ENCODE measurements at places on chromosomes 1 and 21. TPM values are rescaled to one million over a fixed set of nuclear protein-coding genes. Genes with fewer than 3 reads are reported as not detected.

DNA sequence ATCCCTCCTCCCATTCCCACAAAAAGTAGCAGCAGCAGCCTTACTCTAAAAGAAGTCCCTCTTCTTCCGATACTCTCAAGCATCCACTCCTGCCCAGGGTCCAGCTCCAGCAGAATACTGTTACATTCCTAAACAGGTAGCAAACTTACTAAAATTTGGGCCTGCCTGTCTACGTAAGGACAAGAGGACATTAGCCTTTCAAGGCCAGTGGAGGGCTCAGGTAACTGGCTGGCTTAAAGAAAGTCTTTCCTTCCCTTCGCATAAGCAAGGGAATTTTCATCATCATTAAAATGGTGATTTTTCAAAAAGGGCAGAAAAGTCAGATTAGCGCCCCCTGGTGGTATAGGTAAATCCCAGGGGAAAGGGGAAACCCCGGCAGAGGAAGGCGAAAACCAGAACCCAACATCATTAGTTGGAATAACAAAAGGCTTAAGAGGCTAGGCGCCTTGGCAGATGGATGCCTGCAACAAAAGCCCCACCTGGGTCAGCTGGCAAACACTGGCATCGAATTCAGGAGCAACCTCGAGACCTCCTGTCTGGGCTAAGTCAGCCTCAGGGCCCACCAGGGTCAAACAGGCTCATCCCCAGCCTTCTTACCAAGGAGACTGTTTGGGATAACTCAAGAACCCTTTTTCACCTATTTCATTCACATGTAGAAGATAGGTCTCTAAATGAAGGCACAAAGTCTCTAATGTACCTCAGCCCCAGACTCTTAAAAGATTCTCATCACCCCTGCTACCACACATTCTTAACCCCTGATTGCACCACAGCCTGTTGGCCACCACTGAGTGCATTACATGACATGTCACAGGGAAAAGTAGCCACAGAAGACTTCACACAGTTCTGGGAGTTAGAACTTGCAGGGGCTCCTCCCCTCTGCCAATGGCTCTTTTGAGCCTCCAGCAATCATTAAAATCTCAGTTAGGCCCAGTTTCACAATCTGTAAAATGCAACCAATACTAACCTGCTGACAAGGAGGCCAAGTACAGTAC, 36.7 kb downstream of the ERI3 start:
- peak; percentile 31 for DNase-seq

GRCh38 chr1:179043907-179044306, 18.2 kb downstream of the FAM20B start:
- DNase-seq, result no peak

DNA sequence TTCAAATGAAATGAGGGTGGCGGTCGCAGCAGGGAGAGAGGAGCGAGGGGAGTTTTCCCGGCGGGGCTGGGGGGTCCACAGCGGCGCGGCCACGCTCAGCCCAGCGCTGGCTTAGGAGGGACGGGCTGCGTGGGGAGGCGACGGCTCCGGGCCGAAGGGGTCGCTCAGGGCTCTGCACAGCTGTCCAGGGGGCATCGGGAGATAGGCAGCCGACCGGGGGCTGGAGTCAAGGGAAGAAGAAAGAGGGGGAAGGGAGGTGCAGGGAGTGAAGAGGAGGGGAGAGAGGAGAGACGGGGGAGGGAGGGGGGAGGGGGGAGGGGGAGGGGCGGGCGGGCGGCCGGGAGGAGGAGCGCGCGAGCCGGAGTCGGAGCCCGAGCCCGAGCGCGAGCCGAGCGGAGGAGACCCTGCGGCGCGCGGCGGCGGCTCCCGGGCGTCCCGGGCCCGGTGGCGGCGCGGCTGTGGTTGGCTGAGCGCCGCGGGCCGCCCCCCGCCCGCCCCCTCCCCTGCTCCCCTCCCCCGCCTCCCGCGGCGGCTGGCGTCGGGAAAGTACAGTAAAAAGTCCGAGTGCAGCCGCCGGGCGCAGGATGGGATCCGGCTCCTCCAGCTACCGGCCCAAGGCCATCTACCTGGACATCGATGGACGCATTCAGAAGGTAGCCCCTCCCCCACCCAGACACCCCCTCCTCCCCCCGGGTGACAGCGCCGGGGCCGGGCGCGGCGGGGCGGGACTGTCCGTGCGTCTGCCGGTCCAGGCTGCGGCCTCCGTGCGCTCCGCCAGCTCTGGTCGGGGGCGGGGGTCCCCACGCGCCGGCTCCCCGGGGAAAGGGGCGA, at the start of gene PDE9A:
TSS of gene PDE9A (plus strand) at position 391 of the 831 bp plus-strand sequence. CDS start at position 585, 194 bp downstream.
- no peak for DNase-seq

- DNase-seq, result no peak
These were observed 245.3 kb upstream of the RAB4A start for GRCh38 chr1:229025576-229025975.

- no peak for DNase-seq
These were observed 69.0 kb downstream of the DDR2 start for GRCh38 chr1:162701286-162701685.

- DNase-seq, result no peak
These were observed 124.0 kb downstream of the LMO4 start for GRCh38 chr1:87452648-87453047.

DNA sequence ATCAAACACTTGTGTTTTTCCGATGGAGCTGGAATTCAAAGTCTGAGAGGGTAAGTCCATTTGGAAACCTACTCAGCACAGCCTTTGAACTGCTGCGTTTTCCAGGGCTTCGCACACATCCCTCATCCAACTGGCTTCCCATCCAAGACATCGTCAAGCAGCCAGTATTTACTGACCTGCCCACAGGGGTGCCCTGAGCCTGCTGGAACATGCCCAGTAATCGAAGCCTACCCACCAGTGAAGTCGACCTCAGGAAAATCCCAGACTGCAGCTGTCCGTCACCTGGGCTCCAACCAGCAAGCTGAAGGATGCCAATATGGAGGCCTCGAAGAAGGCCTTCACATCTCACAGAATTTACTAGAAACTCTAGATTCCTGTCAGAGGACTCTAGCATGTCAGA, 261.6 kb downstream of the PLPP3 start:
- DNase-seq, result no peak

DNA sequence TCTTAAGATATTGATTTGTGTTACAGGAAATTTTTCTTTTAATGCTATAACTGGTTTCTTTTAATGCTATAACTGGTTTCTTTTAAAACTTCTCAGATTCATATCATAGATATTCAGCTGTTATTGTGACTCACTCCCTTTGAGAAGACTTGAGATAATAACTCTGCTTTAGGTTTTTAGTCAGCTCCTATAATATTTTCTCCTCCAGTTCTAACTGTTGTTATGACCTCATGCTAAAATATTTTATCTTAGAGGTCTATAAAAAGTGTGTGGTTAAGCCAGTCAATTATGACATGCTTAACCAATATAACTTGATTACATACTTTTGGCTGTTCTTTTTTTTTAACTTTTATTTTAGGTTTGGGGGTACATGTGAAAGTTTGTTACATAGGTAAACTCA, 280.2 kb downstream of the PTGER3 start:
- DNase-seq, result no peak

DNA sequence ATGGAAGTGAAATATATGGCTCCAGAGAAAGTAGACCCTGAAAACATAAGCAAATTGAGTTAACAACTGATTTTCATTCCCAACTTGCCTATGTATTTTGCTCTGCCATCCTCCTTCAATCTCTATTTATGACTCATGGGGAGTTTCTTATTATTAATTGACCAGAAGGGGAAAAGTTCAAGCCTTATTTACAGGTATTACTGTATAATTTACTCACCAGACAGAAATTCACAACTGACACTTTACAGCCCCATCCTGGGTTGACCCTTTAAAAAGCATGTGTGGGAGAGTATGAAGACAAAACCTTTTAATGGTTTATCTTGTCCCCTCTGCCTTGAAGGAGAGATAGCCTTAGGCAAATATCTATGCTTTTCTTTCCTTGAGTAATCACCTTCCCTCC, 39.8 kb upstream of the C1orf53 start:
- no peak for DNase-seq

- no peak for DNase-seq
These were observed 55.9 kb downstream of the BCAR3 start for GRCh38 chr1:93625582-93626327.

GRCh38 chr21:44959376-44960091, 19.7 kb downstream of the SLX9 start:
- no peak for DNase-seq

- no peak for DNase-seq
These were observed 9.8 kb downstream of the PEX14 start for GRCh38 chr1:10484521-10484920.

DNA sequence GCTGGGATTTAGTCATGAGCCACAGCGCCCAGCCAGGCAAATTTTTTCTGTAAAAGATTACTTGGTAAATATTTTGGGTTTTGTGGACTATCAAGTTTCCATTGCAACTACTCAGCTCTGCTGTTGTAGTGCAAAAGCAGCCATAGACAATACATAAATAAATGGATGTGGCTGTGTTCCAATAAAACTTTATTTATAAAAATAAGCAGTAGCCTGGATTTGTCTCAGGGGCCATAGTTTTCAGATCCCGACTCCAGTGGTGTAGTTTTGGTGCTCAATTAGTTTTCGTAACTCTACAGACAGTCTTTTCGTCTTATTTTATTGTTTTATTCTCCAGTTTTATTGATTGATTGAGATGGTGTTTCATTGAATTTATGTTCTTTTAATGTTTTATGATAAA, 80.1 kb upstream of the IVNS1ABP start:
- DNase-seq, result no peak

DNA sequence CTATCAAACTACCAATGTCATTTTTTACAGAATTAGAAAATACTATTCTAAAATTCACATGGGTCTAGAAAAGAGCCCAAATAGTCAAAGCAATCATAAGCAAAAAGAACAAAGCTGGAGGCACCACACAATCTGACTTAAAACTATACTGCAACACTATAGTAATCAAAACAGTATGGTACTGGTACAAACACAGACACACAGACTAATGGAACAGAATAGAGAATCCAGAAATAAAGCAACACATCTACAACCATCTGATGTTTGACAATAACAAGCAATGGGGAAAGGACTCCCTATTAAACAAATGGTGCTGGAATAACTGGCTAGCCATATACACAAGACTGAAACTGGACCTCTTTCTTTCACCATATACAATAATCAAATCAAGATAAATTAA, 39.8 kb downstream of the CD53 start:
- no peak for DNase-seq

- no peak for DNase-seq
These were observed 388.8 kb upstream of the RUNX1 start for GRCh38 chr21:35437941-35438340.

GRCh38 chr1:47469390-47469759, 31.5 kb downstream of the FOXD2 start:
- DNase-seq, result no peak

DNA sequence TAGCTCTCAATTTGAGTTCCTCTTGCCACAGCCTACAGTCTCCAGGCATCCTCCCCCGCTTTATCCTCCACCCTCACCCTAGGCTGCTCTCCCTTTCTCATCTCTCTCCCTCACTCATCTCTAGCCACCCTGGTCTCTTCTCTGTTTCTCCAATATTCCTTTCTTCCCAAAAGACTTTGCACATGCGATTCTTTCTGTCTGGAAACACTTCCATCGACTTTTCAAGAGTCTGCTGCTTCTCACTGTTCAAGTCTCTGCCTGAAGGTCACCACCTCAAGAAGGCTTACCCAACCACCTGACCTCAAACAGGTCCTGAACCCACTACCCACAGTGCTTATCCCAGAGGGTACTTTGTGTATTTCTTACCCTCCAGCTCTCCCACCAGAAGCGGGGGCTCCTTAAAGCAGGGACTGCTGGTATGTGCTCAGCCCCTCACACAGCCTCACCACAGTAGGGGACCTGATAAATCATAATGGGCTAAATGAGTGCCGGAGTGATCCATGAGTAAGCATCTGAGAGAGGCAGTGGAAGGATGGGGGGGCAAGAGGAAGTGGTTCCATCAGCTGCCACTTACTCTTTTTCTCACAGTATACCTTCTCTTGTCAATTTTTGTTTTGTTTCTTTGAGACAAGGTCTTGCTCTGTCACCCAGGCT, 14.3 kb upstream of the KRTAP19-8 start:
- DNase-seq, result no peak

DNA sequence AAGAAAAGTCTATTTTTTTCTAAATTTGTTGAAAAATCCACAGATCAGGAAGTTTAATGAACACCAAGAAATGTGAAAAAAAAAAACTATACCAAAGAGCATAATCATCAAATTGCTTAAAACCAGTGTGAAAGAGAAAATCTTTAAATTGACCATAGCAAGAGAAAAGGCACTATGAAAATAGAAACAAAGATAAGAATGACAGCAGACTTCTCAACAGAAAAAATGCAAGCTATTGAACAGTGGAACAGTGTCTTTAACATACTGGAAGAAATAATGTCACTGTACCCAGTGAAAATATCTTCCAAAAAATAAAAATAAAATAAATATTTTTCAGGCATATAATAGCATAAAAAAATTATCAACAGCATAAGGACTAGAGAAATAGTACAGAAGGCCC, 243.0 kb upstream of the GJB5 start:
- DNase-seq, result no peak

DNA sequence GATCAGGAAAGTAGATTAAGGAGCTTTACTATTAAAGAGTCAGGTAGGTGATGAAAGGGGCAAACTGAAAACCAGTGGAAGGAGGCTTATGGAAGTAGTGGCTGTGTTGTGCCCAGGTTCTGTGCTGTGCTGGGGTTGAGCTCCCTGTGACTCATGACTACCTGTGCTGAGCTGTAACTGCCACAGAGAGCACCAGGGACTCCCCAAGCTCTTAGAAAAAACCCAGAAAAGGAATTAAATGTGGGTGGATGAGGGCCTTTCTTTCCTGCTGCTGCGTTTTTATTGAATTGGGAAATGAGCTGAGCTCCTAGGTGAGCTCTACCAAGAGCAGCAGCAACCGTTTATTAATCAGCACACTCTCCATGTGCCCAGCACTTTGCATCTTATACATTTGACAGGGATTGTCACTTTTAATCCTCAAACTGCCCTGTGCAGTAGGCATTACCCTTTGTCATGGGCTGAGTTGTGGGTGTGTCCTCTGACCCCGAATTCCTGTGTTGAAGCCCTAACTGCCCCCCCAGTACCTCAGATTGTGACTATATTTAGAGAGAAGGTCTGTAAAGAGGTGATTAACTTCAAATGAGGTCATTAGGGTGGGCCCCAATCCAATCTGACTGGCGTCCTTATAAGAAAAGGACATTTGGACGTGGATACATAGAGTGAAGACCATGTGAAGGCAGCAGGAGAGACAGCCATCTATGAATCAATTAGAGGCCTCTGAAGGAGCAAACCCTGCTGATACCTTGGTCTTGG, 65.4 kb downstream of the AK4 start:
- DNase-seq, result no peak

The MAP3K21 gene
- 1.5 TPM for total RNA-seq

The KCNA3 gene
- 20.0 TPM for total RNA-seq

The ROR1 gene
- total RNA-seq, result 2.2 TPM

The HSPA6 gene
- total RNA-seq, result 4.5 TPM

The S1PR1 gene
- total RNA-seq, result 85.2 TPM

The DNTTIP2 gene
- 69.7 TPM for total RNA-seq

The CD247 gene
- 1.0 TPM for total RNA-seq

The MIB2 gene
- total RNA-seq, result 27.6 TPM

The NBPF8 gene
- total RNA-seq, result 18.3 TPM

The CYP2J2 gene
- 0.54 TPM for total RNA-seq

The KRTAP19-5 gene
- not detected for total RNA-seq

The RPE65 gene
- not detected for total RNA-seq

The TMEM200B gene
- not detected for total RNA-seq

All from activated B cell treated with CpG ODN at 0.5 μM for 24 hours (primary cell).